ENCODE measurements at places on chromosomes 11 and 22.

DNA sequence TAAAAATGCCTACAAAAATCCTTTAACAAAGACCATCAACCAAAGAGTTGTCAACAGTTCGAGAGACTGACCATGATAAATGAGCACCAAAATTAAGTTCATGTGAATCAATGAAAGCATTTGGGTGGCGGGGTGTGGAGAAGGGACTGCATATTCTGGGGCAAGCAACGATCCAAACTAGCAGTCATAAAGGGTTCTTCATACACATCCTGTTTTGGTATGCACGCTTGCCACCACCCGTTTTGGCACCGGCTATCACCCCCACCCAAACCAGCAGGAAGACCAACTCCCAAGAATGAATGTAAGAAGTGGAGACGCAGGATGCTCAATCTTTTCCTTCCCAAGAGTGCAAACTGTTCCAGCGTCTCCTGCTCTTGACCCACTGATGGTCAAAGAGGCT is 80.8 kb downstream of the SGSM3 start:
- DNase-seq = no peak

DNA sequence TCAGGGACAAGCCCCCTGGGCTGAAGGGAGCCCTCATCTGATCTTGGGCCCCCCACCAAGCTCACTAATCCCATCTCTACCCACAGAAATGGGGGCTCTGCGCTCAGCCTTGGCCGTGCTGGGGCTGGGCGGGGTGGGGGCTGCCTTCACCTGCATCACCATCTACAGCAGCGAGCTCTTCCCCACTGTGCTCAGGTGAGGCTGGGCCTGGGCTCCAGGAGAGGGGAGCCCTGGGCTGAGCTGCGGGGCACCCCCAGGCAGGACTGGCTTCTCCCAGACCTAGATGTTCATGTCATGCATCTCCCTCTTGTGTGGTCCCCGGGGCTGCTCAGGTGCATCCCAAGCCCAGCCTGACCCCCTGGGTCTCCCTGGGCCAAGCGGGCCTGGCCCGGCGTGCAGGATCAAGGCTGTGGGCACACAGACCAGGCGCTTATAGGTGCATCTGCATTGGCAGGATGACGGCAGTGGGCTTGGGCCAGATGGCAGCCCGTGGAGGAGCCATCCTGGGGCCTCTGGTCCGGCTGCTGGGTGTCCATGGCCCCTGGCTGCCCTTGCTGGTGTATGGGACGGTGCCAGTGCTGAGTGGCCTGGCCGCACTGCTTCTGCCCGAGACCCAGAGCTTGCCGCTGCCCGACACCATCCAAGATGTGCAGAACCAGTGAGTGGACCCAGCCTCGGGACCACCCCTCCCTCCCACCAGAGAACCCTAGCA is 9.4 kb downstream of the SLC22A12 start:
- no peak for DNase-seq

- DNase-seq = peak; percentile 34
Observed at GRCh38 chr22:26835929-26836528, 178.6 kb downstream of the MIAT start.

DNA sequence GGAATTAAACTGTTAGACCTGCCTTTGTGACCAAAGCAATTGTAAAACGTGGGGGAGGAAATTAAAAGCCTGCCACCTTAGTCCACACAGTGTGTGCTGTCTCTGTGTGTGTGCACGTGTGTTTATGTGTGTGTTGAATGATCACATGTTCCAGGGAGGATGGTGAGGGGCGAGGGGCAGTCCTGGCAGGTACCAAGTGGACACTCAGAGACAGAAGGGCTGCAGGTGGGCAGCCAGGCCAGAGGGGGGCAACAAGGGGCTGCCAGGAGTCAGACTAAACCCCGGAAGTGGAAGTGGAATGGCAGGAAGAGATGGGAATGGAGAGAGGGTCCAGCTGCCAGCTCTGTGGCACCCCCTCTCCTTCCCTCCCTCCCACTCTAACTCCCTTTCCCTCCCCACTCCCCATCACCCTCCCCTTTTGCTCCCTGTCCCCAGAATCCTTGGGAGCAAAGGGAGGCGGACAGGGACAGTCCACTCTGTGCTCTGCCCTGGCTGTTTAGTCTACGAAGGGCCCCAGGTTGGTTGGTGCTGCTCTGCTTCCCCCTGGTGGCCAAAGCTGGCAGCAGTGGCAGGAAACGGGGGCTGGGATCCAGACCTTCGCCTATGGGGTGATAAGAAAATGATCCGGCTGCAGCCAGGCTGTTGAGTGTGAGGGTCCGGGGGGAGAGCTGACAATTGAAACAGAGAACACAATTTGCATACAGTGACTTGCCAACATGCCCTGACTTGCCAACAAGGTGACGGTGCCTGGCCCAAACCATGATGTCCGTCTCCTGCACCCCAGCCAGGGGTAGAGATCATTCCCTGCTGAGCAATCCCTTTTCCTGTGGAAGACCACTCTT is 24.4 kb downstream of the P2RY2 start:
- DNase-seq = peak; percentile 74

- DNase-seq = no peak
Observed at GRCh38 chr22:25746012-25746373, 4.0 kb downstream of the MYO18B start.

GRCh38 chr11:112057170-112057569 is 16.6 kb downstream of the PIH1D2 start:
- DNase-seq = no peak

DNA sequence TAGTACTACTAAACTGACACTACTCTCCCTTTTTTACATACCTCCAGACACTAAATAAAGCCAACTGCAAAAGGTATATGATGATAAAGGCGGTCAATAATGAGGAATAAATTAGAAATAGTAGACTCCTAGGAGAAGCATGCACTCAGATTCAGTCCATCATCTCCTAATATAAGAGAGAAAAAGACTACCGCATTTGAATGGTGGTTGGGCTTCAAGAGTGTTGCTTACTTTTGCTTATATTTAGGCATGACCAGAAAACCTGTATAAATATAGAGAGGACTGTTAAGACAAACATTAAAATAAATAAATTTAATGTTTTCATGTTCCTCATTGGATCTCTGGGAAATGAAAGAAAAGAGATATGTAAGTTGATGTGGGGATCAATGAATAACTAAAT is 1137.0 kb downstream of the FAM181B start:
- no peak for DNase-seq

DNA sequence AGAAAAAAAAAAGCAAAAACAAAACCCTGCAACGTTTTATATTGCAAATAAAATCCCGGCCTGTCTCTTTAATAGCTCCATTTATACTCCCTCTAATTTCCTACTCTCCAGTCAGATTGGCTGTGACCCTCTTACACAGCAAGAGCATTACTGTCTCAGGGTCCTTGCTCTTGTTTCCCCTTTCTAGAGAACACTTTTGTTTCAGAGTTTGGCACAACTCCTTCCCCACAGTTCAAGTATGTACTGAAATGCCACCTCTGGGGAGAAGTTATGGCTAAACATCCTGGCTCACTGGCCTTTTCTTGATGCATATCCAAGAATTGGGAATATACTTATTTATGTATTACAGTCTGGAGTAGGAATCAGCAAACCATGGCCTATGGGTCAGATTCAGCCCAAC is 2.6 kb downstream of the CASP12 start:
- no peak for DNase-seq

DNA sequence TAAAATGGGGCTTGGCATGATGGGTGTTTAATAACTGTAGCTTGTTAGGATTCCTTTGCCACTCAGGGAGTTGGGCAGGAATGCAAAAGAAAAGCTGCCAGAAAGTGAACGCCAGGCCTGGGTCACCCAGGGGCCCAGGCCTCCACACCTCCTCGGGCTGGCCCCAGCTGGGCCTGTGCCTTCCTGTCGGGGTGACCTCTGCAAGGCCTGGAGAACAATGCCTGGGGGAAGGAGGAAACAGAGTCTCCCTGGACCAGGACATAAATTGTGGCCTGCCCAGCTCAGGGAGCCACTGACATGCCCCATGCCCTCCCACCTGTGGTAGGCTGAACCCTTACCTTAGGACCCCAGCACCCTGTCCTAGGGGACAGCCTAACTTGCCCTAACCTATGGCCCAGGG is 21.9 kb downstream of the MN1 start:
- DNase-seq = no peak

- DNase-seq = no peak
Observed at GRCh38 chr22:46657996-46658947, 38.1 kb downstream of the GRAMD4 start.

DNA sequence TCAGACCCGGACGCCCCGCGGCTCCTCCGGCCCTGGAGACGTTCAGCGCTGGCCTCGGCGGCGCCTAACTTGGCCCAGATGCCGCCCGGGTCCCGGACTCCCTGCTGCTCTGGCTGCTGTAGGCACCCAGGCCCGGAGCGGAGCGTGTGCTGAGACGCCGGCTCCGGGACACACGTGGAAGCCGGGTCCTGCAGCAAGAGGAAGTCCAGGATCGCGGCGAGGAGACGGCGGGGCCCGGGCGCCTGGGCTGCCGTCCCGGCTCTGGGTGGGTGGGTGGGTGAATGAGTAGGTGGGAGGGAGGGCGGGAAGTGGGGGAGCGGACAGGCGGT is 223 bp downstream of the WT1 start:
- no peak for DNase-seq

GRCh38 chr22:49062802-49063544 is 764.7 kb downstream of the BRD1 start:
- DNase-seq = no peak
